ENCODE measurements at places on chromosomes 7 and 10. TPM values are rescaled to one million over a fixed set of nuclear protein-coding genes. Genes with fewer than 3 reads are reported as not detected.

The ARHGEF35 gene
- 0.30 TPM for total RNA-seq

The MRLN gene
- total RNA-seq, result not detected

The UCMA gene
- 0.63 TPM for total RNA-seq

The TMEM273 gene
- total RNA-seq, result 0.51 TPM

The HIPK2 gene
- not detected for total RNA-seq

The PNLIPRP2 gene
- total RNA-seq, result not detected

DNA sequence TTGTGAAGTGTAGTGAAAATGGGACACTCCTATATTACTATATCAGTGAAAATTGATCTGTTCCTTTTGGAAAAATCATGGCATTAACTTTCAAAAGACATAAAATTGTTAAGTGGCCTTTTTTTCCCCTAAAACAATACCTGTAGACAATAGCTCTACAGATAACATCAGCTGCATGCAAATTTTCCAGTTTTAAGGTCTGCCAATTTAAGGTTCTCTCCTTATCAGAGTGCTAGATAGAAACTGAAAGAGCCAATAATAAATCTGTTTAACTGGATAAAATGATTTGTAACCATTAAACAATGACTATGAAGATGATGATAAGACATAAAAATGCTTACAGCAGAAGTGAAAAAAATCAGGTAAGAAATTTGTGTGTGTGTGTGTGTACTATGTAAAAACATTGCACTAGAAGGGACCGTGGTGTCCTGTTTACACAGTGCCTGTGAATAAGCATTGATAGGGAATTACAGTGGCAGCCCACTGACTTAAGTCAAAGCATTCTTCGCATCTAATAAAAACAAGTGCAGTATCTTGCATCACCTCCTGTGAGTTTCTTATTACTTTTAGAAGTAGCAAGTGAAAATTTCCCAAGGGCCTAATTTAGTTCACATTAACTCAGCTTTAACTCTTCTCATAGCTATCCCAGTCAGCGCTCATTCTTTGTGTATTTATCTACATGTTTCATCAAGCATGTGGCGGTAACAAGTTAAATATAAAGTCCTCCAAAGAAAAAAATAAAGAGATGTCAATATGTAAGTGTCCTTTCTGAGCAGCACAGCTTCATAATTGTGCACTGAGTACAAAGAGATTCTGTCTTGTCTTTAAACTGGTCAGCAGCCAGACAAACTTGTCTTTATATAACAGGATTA lies 261.9 kb downstream of the ARL4A start:
- H3K36me3 ChIP-seq, result no peaks in the 10 kb centered on the region
- no peak overlapping the region for H3K27ac ChIP-seq
- H3K27me3 ChIP-seq, result no peaks in the 10 kb centered on the region
- no peak overlapping the region for H3K4me3 ChIP-seq
- no peak for DNase-seq

DNA sequence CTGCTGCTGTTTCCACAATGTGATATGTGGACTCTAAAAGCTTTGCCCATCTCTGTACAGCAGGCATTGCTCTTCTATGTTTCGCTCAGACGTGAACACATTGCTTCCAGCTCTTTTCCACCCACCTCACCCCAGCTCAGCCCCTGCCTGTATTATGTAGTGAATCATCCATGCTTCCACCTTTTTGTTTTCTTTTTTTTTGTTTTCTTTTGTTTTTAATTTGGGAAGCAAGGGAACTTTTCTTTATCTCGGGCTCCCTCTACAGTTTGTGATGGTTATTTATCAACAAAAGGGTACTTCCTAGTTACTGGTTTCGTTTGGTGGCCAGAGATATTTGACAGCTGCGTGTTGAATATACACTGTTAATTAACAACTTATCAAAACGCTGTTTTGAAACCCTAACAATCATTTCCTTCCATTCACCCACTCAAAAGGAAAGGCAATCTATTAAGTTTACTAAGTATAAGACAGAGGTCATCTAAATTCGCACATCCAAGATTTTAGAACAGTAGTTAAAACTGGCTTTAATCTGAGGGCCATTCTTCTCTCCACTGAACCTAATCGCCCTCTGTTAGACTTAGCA lies 127.9 kb upstream of the STK17A start:
- no peaks in the 10 kb centered on the region for H3K27me3 ChIP-seq
- no peak overlapping the region for H3K27ac ChIP-seq
- H3K4me3 ChIP-seq, result no peak overlapping the region
- H3K36me3 ChIP-seq, result no peaks in the 10 kb centered on the region

DNA sequence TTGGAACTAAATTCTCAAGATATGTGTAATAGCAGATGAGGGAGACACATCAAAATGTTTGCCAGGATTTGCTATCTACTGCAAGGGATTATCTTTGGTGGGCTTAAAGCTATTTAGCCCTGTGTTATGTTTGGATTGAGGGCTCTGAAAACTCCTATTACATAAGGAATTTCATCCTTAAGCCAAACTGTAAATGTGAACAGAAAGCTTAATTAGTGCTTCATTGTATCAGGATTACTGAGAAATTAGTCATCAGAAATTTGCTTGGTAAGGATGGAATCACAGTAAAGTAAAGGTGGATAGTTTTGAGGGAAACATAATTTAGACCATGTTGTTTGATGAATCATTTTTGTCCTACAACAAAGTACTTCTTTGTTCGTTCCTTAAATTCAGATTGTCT lies 8.3 kb downstream of the ANKRD7 start:
- no peak overlapping the region for H3K4me3 ChIP-seq
- H3K4me1 ChIP-seq, result no peaks in the 10 kb centered on the region
- no peak overlapping the region for H3K27ac ChIP-seq
- no peak for DNase-seq
- H3K36me3 ChIP-seq, result no peaks in the 10 kb centered on the region

DNA sequence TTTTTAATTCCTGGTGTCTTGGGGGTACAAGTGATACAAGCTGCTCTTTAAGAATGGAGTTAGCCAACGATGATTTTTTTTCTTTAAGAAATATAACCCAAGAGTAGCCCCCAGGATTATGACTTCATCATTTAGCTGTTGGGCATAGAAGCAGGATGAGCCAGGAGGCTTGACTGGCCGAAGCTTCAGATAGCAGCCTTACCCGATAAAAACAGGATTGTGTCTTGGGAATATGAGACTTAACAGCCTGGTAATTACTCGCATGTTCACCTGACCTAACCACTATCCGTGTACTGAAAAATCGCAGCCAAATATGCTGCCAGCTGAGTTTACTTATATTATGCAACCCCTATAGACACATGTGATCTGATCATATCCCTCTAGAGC lies 346.0 kb upstream of the BMPER start:
- H3K36me3 ChIP-seq, result no peaks in the 10 kb centered on the region
- H3K4me3 ChIP-seq, result no peak overlapping the region
- DNase-seq, result no peak
- H3K27ac ChIP-seq, result no peak overlapping the region
- H3K4me1 ChIP-seq, result no peaks in the 10 kb centered on the region
- no peaks in the 10 kb centered on the region for H3K27me3 ChIP-seq

DNA sequence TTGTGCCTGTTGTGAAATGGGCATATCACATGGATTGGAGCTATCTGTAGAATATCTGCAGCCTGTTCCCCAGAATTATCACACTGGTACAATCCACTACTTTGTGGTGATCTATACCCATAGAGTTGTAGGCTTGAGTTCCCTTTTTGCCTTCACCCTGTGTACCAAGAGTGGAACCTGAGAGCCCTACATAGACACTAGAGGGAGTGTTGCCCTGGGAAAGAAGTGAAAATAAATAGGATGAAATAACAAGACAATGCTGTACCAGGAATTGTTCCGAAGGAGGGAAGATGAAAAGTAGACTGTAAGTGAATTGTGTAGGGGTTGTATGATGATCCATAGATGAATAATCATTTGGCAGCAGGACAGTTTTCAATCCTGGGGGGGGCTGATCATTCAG lies 9.0 kb downstream of the SORCS3 start:
- no peak for DNase-seq
- H3K27me3 ChIP-seq, result no peaks in the 10 kb centered on the region
- H3K4me3 ChIP-seq, result no peak overlapping the region

DNA sequence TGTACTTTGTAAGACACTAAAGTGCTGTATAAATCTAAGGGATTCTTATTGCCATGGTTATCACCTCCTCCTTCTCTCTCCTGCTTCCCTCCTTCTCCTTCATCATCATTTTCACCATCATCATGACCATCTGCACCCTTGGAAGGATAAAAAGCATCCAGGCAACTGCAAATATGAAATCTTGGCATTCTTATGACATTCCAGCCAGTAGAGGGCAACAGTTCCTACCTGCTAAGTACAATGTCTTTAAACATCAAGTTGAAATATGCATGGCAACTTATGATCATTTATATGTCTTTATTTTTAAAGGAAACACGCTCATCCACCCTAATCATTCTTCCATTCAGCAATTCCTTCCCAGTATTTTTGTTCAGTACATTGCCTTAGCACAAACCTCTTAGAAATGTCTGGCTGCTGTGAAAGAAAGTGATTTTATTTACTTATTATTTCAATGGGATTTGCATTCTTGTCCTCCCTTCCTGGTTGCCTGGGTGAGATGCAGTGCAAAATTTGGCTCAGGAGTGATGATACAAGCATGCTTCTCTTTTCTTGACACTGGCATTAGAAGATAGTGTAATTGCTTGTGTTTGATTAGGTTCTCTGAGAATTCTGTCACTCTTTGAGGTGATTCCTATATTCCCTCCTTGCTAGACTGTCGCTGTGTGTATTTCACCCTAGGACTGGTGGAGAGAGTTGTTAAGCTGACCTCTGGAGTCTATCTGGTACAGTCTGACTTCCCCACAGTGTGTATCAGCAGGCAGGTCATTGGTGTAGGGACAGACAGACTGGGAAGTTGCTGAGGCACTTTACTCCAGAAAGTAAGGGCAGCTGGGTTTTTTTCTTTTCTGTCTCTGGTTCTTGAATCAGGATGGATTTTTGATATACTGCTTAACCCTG lies 188.5 kb upstream of the BMPER start:
- DNase-seq, result peak; percentile 63
- no peak overlapping the region for H3K4me3 ChIP-seq
- H3K36me3 ChIP-seq, result no peaks in the 10 kb centered on the region
- H3K27ac ChIP-seq, result no peak overlapping the region
- no peaks in the 10 kb centered on the region for H3K27me3 ChIP-seq
- no peaks in the 10 kb centered on the region for H3K4me1 ChIP-seq

DNA sequence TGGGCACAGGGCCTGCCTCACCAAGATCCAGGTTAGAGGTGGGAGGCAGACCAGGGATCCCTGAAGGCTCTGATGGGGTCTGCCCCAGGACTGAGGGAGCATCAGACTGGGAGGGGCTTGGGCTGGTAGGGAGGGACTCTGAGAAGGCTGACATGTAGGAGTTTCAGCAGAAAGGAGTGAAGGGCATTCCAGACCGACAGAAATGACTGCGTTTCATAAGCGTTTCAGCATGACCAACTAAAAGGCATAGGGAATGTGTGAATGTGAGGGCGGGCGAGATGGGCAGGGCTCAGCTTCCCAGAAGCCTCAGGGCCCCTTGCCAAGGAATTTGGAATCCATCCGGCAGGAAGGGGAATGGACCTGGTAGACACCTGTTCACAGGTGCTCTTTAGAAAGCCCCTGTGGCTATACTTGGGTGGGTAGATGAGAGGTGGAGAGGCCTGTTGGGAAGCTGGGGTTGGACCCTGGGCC lies 24.9 kb upstream of the SLC29A3 start:
- no peak overlapping the region for H3K4me3 ChIP-seq
- no peaks in the 10 kb centered on the region for H3K36me3 ChIP-seq
- H3K27me3 ChIP-seq, result no peaks in the 10 kb centered on the region
- no peak overlapping the region for H3K27ac ChIP-seq

DNA sequence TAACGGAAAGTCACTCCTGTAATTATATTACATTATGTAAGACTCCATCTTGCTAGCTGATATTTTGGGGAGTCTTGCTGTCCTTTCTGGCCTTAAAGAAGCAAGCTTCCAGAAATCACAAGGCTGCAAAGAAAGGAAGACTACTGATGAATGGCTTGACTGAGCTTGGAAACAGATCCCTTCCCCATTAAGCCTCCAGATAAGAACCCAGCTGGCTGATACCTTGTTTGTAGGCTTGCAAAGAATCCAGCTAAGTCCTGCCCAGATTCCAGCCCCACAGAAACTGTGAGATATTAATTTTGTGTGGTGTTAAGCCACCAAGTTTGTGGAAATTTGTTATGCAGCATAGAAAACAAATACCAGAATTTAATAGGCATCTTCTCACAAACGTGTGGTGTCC lies 49.9 kb upstream of the TMEM106B start:
- H3K4me1 ChIP-seq, result no peaks in the 10 kb centered on the region
- H3K4me3 ChIP-seq, result no peak overlapping the region
- H3K36me3 ChIP-seq, result no peaks in the 10 kb centered on the region

DNA sequence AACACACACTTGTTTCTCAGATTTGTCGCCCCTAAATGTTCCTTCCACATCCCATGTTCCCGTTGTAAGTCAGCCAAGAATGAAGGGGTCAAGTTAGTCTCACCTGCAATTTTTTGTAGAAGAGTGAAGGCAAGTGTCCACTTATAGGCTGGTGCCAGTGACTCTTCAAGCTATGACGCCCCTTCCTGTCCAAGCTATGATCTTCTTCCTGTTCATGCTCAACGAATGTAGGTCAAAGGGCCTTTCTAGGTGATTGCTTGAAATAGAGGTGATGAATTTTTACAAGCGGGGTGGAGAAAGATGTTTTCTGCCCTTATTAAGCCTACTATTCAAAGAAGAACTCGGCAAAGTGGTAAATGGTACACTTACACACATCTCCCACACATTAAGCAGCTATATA lies 41.0 kb downstream of the CDK1 start:
- peaks cover 4% of the 10 kb centered on the region for H3K4me1 ChIP-seq
- DNase-seq, result no peak
- H3K27me3 ChIP-seq, result no peaks in the 10 kb centered on the region
- H3K4me3 ChIP-seq, result no peak overlapping the region
- H3K27ac ChIP-seq, result no peak overlapping the region
- no peaks in the 10 kb centered on the region for H3K36me3 ChIP-seq

DNA sequence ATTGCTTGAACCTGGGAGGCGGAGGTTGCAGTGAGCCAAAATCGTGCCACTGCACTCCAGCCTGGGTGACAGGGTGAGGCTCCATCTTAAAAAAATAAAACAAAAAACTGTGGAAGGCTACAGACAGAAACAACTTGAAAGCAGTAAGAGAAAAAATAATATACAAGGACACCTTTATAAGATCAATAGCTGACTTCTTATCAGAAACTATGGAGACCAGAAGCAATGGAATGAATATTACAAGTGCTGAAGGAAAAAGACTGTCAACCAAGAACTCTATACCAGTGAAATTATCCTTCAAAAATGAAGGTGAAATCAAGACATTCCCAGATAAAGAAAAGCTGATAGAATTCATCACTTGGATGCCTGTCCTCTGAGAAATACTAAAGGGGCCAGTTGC lies 49.0 kb downstream of the RBAK start:
- H3K27ac ChIP-seq, result no peak overlapping the region
- H3K36me3 ChIP-seq, result no peaks in the 10 kb centered on the region
- H3K27me3 ChIP-seq, result no peaks in the 10 kb centered on the region
- no peaks in the 10 kb centered on the region for H3K4me1 ChIP-seq
- H3K4me3 ChIP-seq, result no peak overlapping the region
